Stimulated activated CD4-positive, alpha-beta T cell treated with anti-CD3 and anti-CD28 coated beads, Interleukin-12 subunit alpha, Interleukin-12 subunit beta, amount 100 ng/mL, for 48 hours (primary cell): ENCODE measurements at places on chromosomes 16 and 17.

GRCh38 chr17:27927781-27928180 is 34.6 kb upstream of the LYRM9 start:
- no peak for DNase-seq

- no peak for DNase-seq
These were observed 10.1 kb upstream of the COG1 start for GRCh38 chr17:73182616-73183310.

DNA sequence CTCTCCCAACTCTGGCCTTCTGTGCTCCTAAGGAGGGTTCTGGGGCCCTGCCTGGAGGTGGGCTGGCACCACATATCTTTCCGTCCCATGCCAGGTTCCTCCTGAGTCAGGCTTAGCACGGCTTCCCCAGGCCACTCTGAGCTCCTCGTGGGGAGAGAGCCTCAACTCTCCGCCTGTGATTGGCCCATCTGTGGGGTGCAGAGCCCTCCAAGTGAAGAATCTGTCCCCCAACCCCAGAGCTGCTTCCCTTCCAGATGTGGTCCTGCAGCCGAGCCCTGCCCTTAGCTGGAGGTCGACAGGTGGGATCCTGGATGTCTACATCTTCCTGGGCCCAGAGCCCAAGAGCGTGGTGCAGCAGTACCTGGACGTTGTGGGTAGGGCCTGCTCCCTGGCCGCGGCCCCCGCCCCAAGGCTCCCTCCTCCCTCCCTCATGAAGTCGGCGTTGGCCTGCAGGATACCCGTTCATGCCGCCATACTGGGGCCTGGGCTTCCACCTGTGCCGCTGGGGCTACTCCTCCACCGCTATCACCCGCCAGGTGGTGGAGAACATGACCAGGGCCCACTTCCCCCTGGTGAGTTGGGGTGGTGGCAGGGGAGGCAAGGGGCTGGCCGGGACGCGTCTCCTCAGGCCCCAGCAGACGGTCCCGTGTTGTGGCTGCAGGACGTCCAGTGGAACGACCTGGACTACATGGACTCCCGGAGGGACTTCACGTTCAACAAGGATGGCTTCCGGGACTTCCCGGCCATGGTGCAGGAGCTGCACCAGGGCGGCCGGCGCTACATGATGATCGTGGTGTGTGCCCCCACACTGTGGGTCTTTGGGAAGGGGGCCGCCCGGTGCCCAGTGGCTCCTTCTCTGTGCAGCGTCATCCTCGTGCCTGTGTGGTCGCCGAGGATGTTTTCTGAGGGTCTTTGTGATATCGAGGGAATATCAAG is 6.9 kb downstream of the GAA start:
- DNase-seq, result no peak

DNA sequence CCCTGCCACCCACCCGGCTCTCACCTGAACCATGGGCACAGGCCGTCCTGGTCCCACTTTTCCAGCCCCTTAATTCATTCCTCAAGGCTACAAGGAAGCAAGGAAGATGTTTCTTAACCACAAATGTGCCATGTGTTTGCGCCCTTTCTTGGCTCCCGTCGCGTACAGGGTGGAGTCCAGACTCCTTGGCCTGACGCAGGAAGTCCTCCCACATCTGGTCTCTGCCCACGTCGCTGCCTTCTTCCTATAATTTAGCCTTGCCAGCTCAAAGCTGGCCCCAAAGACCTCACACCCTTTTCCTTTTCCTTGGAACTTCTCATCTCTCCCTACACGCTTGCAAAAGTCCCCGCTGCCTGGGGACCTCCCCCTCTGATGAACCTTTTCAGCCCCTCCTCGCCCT is 38.8 kb upstream of the BHLHA9 start:
- DNase-seq, result no peak

- DNase-seq, result no peak
These were observed 17.0 kb upstream of the THAP11 start for GRCh38 chr16:67825119-67825518.

GRCh38 chr16:72568502-72568901 is 396.5 kb upstream of the PMFBP1 start:
- no peak for DNase-seq

- DNase-seq, result no peak
These were observed 10.9 kb downstream of the JPT2 start for GRCh38 chr16:1688807-1689560.

DNA sequence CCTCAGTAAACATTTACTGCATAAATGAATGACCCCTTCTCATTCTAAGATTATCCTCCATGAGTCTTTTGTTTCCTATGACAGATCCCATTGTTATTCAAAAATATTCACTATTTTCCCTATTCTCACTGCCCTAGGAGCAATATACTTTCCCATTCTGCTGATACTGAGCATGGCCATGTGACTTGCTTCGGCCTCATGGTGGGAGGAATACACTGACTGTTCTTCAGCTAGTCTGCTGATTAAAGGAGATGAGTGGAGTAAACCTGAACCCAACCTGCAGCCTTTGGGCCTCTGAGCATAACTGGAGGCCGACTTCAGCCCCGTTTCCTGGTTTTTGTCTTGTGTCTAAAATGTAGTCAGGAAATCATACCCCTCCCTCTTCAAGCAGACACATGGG is 531.8 kb upstream of the SALL1 start:
- no peak for DNase-seq

DNA sequence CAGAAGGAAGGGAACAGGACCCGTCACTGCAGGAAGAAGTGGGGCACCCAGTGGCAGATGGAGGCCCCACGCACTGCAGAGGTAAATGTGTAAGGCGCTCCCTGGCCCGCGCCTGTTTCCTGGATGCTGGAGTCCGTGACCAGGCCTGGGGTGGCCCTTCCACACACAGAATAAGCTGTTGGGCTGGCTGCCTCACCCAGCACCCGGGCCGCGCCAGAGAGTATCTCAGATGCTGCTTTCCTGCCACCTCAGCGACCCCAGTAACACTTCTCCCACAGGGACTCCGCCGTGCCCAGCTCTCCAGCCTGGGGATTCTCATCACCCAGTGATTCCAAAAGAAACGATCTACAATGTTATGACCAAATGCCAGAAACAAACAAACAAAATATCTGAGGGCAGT is 1993.1 kb downstream of the TP53TG3F start:
- no peak for DNase-seq

GRCh38 chr16:27195941-27196595 is 7.3 kb upstream of the KDM8 start:
- no peak for DNase-seq

GRCh38 chr17:75549246-75550138 is 24.0 kb downstream of the LLGL2 start:
- no peak for DNase-seq

GRCh38 chr17:50265212-50265611 is 9.1 kb upstream of the TMEM92 start:
- no peak for DNase-seq

DNA sequence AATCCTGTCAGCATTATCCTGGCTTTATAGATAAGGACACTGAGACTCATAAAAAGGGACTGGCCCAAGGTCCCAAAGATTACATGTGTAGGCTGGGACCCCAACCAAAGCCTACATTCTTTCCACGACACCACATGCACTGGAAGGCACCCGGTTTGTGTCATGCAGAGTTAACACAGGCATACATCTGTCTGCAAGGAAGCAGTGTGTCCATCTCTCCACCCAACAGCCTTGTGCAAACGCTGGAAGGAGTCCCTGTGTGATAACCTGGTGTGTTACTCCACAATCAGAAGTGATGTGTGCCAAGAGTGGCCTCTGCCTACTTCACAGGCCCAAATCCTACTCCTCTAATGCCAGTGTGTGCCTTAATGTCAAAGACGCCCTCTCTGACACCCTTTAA is 139.8 kb downstream of the PARN start:
- no peak for DNase-seq

- no peak for DNase-seq
These were observed 55.3 kb downstream of the TUBD1 start for GRCh38 chr17:59837308-59838051.

- DNase-seq, result no peak
These were observed 49.0 kb downstream of the TRARG1 start for GRCh38 chr17:1328437-1328836.

- no peak for DNase-seq
These were observed 29.9 kb downstream of the PIK3R6 start for GRCh38 chr17:8837563-8838075.

DNA sequence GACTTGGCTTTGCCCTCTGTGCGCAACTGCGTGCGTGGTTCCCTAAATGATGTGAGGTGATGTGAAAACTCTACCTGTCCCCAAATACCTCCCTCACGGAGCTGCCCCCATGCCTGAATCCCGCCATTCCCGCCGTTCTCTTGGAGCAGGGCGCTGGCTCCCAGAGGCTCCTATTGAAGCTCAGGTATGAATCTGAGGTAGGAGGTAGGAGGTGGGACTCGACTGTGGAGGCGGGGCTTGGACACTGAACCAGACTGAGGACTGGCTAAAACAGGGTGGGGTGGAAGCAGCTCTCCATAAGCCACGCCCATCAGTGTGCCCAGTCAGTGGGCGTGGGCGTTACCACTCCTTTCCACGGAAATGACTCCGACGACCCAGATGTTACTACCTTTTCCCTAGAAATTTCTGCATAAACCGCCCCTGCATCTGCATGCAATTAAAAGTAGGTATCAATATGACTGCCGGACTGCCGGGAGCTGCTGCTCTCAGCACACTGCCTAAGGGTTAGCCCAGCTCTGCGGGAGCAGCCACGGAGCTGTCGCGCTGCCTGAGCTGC is 41.0 kb downstream of the FOXL1 start:
- DNase-seq, result no peak

DNA sequence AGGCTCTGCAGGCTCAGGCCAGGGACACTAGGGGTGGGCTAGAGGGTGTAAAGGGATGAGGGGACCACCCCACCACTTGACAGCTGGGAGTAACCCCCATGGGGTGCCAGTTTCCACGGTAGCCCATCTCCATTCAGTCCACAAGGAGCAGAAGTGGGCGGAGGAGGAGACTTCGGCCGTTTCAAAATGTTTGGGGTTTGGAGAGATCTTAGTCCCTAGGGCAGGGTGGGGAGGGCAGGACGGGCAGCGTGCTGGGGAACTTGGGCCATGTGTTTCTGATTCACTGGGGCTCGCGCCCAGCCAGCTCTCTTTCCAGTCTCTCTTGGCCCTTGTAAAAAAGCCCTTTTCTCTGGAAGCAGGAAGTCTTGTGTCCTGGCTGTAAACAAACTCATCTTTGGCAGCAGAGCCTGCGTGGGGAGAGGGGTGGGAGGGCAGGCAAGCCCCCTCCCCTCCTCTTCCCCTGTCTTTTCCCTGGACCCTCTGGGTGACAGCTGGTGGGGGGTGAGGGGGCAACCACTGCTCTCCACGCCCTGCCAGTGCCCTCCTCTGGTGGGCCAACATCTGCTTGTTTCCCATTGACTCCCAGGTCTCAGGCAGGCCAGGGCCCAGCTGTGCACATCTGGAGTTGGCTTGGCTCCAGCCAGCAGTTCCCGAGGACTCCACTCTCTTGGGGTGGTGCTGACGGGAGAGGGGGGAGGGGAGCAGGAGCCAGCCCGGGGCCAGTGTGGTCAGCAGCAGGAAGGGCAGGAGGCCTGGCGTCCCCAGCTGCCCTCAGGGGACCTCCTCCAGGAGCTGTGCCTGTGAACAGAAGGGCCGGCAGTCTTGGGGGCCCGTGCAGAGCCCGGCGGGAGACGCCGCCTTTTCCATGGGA is 8.1 kb downstream of the CYGB start:
- no peak for DNase-seq

DNA sequence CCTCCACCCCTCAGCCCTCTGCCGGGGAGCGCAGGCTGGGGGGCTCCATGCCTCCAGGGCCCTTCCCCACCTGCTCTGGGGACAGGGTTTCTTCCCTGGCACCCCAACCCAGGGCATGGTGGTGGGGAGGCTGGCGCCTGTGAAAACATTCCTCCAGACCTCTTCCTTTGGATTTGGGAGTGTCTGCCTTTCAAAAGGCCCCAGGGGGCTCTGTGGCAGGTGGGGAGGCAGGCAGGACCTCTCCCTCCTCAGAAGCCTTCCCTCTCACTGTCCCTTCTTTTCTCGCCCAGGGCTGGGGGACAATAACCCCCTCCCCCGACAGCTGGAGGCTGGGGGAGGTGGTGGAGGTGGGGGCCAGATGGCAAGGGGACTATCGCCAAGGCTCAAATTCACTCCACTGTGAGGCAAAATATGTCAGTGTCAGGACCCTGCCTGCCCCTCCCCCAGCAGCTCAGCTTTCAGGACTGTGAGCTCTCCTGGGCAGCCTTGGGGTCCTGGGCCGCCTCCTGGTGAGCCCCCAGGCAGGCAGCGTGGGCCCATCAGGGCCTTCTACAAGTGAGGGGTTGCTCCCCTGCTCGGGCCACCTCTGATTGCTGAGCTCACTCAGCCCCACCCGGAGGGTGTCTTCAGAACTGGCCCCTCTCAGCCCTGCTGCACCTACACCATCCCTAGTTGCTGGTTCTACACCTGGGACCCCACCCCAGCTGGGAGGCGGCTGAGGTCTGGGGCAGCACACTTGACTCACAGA is 1.8 kb downstream of the CDH15 start:
- DNase-seq, result no peak

GRCh38 chr16:1026784-1027500 is 45.4 kb downstream of the SOX8 start:
- DNase-seq, result no peak

- no peak for DNase-seq
These were observed 34.5 kb downstream of the NACA2 start for GRCh38 chr17:61556224-61557188.

- DNase-seq, result no peak
These were observed 111.3 kb downstream of the CHD9 start for GRCh38 chr16:53166099-53166498.

- DNase-seq, result no peak
These were observed 206.4 kb upstream of the N4BP1 start for GRCh38 chr16:48816393-48816792.
